ENCODE measurements at places on chromosomes 12 and 14.

DNA sequence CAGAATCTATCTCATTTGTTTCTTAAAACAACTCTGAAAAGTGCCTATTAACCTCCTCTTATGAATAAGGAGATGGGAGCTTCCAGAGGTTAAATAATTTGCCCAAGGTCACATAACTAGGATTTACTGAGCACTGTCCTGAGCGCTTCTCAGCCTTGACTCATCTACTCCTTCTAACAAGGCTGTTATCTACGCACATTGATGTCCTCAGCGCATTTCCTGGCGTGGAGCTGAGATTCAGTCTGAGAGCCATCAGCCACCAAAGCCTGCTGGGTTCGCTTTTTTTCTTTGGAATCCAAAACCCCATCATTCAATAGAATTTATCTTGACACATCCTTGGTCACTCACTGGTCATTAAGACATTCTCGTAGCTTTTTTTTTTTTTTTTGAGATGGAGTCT lies 29.3 kb downstream of the AK7 start:
- no peak for DNase-seq

GRCh38 chr12:1594006-1594260 lies 448 bp downstream of the FBXL14 start:
- no peak for DNase-seq

GRCh38 chr12:116594325-116595038 lies 35.3 kb downstream of the MAP1LC3B2 start:
- DNase-seq = peak; percentile 71

GRCh38 chr12:3959799-3960560 lies 86.8 kb upstream of the PARP11 start:
- no peak for DNase-seq

DNA sequence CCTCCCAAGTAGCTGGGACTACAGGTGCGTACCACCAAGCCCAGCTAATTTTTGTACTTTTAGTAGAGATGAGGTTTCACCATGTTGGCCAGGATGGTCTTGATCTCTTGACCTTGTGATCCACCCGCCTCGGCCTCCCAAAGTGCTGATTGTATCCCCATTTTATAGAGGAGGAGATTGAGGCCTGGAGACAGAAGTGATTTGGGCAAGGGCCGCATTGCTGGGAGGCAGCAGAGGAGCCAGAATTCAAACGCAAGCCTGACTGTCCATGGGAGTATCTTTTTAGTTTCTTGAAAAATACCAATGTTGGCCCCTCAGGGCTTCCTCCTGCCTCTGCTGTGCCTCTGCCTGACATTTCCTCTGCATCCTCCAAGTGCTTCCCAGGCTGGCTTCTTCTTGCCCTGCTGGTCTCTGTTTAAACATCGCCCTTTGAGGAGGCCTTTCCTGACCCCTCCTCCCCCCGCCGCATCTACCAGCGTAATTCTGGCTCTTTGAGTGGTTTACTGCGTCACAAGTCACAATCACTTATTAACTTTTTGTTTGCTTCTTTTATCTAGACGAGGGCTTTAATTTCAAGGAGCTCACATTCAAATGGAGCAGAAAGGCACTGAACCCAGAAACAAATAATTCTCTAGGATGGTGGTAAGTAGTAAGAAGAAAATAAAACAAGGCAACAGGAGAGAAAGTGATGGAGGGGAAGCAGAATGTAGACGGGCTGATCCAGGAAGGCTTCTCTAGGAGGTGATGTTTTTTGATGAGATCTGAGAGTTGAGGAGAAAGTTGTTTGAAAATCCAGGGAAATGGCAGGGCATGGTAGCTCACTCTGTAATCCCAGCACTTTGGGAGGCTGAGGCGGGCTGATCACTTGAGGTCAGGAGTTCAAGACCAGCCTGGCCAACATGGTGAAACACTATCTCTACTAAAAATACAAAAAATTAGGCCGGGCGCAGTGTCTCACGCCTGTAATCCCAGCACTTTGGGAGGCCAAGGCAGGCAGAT lies 91.0 kb upstream of the MED13L start:
- DNase-seq = no peak

- no peak for DNase-seq
These were observed 69.5 kb downstream of the CLMN start for GRCh38 chr14:95250140-95250769.

GRCh38 chr12:126038434-126038833 lies 973.2 kb downstream of the AACS start:
- DNase-seq = no peak

GRCh38 chr14:72607386-72608130 lies 286.3 kb downstream of the DPF3 start:
- DNase-seq = no peak

GRCh38 chr12:131636940-131637750 lies 73.7 kb upstream of the SFSWAP start:
- no peak for DNase-seq

GRCh38 chr14:94028450-94028826 lies 2.3 kb downstream of the OTUB2 start:
- peak; percentile 77 for DNase-seq

GRCh38 chr12:67269633-67270573 lies 745 bp downstream of the CAND1 start:
- DNase-seq = peak; percentile 84

DNA sequence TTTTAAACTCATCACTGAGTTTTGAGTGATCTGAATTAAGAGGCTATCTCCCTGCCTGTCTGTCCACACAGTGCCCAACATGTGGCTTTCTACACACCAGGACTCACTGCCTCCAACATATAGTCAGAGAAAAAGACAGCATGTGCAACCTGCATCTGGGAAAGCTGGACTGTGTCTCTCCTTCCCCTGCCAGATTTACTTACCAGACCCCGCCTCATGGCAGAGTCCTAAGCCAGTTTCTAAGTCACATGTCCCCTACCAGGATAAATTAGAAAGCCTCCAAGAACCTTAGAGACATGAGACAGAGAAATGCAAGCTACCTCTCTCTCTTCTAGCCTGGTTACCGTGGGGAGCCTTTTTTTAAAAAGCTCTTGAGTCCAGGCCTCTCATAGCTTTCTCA lies 2.7 kb upstream of the HDAC7 start:
- no peak for DNase-seq

DNA sequence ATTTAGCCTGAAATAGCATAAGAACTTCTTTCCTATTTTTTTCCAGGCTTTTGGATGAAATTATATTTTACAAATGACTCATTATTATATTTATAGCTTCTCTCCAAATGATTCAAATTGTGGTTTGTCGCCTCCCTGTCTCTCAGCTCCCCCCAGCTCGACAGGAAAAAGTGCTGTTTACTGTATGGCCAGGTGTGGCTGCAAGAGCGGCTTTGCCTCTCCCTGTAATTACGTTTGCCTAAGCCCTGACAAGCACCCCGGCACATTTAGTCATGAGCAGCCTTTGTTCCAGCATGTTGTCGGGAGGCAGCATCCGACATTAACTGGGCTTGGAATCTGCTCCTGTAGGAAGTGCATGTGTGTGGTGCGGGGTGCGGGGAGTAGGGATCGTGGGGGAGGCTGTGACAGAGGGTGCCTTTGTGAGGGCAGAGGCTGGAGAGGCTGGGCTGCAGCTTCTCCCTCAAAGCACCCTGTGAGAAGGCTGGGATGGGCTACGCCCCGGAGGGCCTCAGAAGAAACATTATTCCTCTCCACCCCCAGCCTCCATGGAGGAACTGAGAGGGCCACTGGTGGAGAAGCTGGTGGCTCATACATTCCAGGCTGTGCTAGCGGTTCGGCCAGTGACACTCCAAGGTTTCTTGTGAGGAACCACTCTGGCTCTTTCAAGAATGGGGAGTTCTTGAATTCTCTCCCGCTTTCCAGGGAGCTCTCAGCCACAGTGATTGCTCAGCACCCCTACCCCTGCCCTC lies 42.1 kb upstream of the CTDSP2 start:
- DNase-seq = no peak

- no peak for DNase-seq
These were observed 92.4 kb downstream of the PHLDA1 start for GRCh38 chr12:75939016-75939642.

GRCh38 chr14:74407021-74407800 lies 18.8 kb downstream of the SYNDIG1L start:
- no peak for DNase-seq

- no peak for DNase-seq
These were observed 16.0 kb downstream of the DBX2 start for GRCh38 chr12:45034861-45035265.

- no peak for DNase-seq
These were observed 538.1 kb downstream of the C12orf50 start for GRCh38 chr12:87491089-87491488.

- no peak for DNase-seq
These were observed 341.4 kb downstream of the ADAMTS20 start for GRCh38 chr12:43210485-43211192.
